ENCODE measurements at places on chromosomes 13 and 19.

DNA sequence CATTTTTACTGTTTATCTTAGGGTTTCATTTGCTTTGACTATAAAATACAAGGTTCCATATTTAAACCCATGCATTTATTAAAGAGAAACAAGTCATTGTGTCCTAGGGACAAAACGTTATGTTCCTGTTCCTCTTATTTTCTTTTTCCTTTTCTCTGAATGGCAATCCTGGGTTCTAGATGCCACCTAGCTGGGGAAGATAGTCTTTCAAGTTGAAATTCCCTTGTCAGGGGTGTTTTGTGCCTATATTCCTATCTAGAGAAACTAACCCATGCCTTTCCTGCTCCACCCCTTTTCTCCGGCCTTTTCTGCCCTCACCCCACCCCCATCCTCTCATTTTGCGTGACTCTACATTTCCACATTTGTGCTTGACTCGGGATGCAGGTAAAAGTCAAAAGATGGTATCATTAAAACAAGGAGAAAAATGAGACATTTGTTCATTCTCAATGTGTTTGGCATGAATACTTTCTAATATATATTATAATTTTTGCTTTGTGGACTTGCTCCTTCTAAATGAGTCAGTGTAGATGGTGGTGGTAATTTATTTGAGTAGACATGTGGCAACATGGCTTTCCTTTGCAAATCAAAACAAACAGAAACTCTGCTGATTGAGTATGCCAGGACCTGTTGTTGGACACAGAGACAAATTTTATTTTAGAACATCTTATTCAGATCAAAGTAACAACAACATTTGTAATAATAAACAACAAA is 26.8 kb upstream of the STARD13 start:
- peak; percentile 49 for DNase-seq

DNA sequence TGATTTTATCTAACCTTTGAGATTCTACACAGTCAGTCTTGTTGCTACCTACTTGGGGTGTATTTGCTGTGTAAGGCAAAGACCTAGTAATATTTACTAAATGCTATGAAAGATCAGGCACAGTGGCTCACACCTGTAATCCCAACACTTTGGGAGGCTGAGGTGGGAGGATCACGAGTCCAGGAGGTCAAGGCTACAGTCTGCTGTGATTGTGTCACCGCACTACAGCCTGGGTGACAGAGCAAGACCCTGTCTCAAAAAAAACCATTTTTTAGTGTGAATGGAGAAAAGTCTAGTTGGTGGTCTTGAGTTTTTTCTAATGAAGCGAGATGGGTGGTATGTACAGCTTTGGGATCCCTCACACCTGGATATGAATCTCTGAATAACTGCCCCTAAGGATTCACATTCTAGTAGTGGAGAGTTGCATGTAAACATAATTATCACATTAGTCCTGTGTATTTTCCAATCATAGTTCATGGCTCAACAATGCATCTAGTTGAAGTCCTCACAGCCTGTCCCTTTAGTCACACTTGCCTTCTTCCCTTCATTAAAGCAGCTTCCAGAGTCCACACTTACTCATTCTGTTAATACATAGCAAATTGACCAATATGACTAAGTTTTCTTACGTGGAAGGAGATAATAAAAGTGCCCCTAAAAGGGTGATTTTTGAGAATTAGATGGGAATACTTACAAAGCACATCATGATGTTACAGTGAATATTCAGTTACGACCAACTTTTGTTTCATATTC is 7.5 kb downstream of the RPL21 start:
- DNase-seq = no peak

GRCh38 chr19:1648459-1648849 is 4.0 kb downstream of the TCF3 start:
- DNase-seq = no peak

DNA sequence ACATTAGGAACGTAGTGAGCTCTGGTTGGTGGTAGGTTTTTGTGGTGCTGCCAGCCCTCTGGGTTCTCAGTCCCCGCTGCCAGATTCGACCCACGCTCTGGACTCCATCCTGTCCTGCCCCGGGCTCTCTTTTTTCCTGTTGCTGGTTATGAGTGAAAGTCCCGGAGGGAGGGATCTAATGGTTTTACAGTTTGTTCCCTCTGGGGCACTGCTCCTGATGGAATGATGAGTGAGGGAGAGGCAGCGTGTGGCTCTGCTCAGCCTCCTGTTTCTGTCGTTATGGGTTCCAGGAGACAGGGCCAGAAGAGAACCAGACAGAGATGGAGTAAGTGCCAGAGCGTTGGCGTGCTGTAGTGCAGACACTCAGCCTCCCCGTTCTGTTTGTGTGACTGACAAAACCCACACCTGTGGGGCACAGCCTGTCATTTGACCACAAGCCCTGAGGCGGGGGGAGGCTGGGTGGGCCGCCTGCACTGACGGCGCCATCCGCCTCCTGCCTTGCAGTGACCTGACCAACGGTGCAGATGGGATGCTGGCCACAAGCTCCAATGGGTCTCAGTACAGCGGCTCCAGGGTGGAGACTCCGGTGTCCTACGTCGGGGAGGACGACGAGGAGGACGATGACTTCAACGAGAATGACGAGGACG is 18.3 kb downstream of the ATP4B start:
- DNase-seq = no peak

All from putamen (tissue), 1 donor.